ENCODE measurements at places on chromosomes 3 and 15.
A peak's percentile ranks its signal among the peaks of the same experiment; 100 is the strongest.

DNA sequence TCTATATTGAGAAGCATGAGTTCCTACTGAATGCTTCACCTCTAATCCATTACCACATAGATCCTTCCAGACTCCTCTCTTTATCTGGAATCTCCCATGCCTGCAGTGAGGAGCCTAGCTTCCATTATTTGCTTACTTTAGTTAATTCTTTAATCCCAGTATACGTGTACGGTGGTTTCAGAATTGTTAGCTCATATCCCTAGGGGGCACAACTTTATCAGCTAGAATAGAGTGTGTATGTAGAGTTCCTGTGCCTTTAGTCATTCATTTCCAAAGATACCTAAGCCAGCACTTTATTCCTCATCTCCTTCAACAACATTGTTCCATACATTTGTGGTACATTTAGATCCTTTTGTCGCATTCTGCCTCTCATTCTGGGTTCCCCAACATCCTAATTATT, 226.0 kb downstream of the TJP1 start:
- DNase-seq = peak; percentile 35

DNA sequence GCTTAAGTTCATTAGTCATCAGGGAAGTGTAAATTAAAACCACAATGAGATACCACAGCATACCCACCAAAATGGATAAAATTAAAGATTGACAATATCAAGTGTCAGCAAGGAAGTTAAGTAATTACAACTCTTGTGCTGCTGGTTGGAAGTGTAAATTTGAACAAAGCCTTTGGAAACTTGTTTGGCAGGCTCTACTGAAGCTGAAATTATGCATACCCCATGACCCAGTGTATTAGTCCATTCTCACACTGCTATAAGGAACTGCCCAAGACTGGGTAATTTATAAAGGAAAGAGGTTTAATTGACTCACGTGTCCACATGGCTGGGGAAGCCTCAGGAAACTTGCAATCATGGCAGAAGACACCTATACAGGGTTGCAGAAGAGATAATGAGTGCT, 196.1 kb downstream of the PDCD6IP start:
- DNase-seq = no peak

GRCh38 chr3:47047673-47048072, 68.2 kb downstream of the NBEAL2 start:
- DNase-seq = no peak

DNA sequence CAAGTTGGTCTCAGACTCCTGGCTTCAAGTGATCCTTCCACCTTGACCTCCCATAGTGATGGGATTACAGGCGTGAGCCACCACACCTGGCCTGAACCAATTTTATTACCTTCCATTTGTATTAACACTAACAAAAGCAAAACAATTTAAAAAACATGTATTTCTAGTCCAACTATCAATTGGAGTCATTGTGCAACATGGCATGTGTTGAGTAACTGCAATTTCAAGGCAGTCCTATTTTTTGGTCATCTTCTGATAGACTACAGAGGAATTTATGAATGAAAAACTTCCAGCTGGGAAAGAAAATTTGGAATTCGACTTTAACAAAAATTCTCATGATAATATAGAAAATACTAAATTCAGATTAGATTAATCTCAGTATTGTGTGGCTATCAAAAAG, 16.8 kb downstream of the SPTSSB start:
- DNase-seq = no peak

- no peak for DNase-seq
Observed at GRCh38 chr15:68687136-68687735, 108.4 kb downstream of the CORO2B start.

DNA sequence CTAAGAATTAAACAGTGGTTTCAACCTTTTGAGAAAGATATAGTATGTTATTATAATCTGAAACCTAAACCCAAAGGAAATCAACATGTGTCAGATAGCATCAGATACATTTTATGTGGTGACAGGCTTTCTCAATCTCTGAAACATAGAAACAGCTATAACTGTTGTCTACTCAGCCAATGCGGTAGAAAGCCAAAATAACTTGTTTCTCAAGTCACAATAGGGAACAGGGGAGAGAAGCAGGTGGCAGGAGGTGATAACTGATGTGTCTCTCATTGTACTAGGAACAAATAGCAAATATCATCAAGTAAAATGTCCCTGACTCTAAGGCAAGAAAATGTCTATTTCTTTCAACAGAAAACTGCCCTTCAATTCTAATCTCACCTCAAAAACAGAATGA, 38.6 kb downstream of the DENND6A start:
- no peak for DNase-seq
